ENCODE measurements at places on chromosomes 6 and 20.
A peak's percentile ranks its signal among the peaks of the same experiment; 100 is the strongest.

- peak; percentile 75 for DNase-seq
Observed at GRCh38 chr6:143536866-143537691, 25.6 kb upstream of the FUCA2 start.

GRCh38 chr20:32780749-32781655, 18.8 kb downstream of the DNMT3B start:
- DNase-seq = no peak

GRCh38 chr6:42974919-42975505, 4.0 kb downstream of the PEX6 start:
- no peak for DNase-seq

DNA sequence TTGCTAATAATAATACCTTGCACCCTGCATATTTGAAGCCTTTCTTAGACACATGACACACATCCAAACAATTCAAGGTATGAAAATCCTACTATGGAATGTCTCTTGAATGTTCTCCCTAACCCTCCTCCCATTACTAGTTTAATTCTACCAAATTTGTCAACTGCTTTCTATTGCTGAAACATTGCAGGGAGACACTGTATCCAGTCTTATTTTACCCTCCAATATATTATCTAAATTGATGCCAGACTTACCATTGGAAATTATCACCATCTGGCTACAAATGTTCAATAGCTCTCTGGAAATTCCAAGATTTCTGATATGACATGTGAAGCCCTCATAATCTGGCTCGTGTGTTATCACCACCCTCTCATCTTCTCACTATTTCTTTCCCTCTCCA, 1027.3 kb upstream of the CITED2 start:
- no peak for DNase-seq

GRCh38 chr20:38159566-38159956, 5.5 kb downstream of the TGM2 start:
- no peak for DNase-seq

DNA sequence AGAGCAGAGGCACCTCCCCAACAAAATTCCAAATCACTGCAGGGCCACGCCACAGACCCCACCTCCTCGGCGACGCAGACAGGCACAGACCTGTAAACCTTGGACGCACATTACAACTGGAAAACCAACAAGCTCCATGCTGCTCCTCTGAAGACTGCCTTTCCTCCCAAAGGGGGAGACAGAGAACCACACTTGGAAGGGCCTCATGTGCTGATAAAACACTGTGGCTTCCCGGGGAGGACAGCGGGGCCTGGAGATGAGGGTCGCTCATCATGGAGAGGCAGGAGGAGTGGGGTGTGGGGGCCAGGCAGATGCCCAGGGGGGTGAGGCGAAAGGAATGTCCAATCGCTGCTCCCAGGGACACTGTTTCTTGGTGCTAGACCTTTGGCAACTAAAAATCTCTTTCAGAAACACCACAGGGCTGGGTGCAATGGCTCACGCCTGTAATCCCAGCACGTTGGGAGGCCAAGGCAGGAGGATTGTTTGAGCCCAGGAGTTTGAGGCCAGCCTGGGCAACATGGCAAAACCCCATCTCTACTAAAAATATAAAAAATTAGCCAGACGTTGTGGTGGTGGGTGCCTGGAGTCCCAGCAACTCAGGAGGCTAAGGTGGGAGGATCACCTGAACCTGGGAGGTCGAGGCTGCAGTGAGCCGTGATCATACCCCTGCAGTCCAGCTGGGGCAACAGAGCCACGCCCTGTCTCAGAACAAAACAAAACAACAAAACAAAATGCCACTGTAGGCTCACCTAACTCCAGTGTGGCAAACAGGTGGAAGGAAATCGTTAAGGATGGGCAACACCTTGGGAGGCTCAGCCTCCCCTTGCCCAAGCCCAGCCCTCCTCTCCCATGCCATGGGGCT, 53.8 kb downstream of the ABHD12 start:
- no peak for DNase-seq

GRCh38 chr6:138025528-138025978, 81.7 kb downstream of the PERP start:
- DNase-seq = no peak

GRCh38 chr6:30037182-30037788, 23.8 kb upstream of the POLR1H start:
- no peak for DNase-seq

GRCh38 chr20:47482705-47483104, 19.0 kb upstream of the NCOA3 start:
- no peak for DNase-seq

DNA sequence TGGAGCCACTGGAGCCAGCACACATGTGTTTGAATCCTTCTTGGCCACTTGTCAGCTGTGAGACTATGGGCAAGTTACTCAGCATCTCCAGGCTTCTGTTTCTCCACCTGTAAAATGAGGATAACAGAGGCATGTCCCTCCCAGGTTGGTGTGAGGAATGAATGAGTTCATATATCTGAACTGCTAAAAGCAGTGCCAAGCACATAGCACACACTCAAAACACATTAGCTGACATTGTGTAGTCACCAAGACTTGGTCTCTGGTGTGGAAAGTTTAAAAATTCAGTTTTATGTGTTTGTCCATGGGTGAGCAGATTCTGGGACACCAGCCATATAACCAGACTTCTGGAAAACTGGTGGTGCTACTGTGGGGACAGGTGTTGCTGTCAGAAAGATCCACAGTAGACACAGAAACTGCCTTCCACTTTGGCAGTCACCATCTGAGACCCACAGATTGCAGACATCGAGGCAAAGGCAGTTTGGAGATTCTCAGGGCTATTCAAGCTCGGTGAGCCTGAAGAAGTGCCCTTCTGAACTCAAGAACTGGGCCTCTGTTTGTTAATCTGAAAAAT, 115.8 kb downstream of the MRPL14 start:
- DNase-seq = no peak

- no peak for DNase-seq
Observed at GRCh38 chr6:145313041-145313855, 422.1 kb downstream of the EPM2A start.

DNA sequence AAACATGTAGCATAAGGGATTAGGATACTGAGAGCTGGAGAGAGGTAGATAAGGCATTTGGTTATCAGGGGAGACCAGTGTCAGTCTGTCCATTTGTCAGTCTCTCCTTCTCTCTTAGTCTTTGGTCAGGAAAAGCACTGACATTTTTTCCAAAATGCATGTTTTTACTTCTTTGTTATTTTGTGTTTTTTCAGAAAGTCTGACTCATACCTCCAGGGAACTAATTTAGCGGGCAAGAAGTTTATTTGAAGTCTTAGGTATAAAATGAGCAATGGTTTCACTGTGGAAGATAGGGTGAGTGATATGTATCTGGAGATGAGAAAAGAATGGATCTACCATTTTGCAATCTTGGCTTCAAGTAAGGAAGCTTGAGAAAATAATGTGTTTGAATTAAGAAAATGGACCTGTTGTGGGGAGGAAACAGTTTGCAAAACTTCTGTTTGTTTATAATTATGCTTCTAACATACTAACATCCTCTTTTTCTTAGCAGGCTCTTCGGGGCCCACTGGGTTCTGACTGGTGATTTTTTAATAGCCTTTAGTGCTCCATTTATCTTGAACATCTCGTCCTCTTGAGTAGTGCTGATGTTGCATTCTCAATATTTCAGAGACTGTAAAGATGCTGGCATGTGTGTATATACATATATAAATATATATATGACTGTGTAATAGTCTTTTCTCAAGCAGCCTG, 66.9 kb upstream of the FABP7 start:
- DNase-seq = no peak

DNA sequence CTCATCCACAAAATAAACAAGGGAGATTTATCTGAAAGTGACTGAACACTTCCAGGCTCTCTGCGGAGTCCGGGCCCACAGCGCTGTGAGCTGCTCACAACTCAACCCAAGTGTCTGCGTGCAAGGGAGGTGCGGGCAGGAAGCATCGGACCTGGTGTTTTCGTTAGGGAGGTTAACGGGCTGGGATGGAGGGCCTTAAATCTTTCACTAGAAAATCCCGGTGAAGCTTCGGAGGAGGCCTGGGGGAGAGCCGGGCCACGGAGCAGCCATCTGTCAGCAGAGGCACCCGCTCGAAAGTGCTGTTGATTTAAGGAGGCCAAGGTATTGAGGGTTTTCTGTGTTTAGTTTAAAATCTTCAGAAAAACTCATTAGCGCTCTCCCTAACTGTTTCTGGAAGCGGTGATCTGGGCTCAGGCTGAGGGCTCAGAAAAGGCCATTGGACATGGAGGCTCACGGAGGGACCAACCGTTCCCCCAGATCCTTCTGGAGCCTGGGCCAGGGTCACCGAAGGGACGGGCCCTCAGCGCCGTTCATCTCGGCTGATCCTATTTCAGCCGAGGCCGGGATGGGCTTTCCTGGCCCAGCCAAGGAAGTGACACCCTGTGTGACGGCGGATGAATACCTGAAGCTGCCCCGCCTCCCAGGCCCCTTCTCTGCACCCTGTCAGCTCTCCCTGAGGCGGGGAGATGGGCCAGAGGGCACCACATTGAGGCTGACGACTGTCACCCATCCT, 20.7 kb downstream of the GATA5 start:
- DNase-seq = no peak

GRCh38 chr20:34915131-34915530, 38.7 kb downstream of the ACSS2 start:
- no peak for DNase-seq

DNA sequence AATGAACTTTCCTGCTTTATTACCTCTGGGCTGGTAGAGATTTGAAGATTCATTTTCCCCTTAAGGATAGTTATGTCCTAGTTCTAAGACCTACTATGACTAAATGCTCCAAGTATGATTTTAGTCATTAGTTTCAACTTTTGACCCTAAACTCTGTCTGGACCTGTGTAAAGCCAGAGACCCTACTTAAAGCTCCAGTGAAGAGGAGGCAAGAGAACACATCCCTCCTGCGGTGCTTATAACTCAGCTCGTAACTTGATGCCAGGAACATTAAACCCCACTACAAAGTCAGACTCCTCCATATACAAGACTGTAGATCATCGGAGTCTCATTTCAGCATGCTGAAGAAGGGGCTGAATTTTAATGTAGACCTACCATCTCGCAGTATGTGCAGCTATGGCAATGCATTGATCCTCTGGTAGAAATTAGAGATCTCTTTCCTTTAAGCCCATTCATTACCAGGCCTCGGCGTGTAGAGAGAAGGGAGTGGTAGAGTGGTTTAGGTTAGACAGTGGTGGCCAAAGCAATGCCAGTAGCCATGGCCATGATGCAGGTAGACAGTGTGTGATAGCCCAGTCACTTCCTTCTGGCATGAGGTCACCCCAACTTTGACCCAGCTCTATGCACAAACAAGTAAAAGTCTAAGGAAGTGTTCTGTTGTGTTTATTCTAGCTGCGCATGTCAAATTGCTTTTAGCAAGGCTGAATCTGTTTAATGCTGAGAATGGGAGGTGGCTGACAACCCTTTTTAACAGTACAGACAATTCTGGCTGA, 34.8 kb upstream of the MYB start:
- no peak for DNase-seq

- no peak for DNase-seq
Observed at GRCh38 chr6:134720353-134721059, 229.4 kb downstream of the ALDH8A1 start.

DNA sequence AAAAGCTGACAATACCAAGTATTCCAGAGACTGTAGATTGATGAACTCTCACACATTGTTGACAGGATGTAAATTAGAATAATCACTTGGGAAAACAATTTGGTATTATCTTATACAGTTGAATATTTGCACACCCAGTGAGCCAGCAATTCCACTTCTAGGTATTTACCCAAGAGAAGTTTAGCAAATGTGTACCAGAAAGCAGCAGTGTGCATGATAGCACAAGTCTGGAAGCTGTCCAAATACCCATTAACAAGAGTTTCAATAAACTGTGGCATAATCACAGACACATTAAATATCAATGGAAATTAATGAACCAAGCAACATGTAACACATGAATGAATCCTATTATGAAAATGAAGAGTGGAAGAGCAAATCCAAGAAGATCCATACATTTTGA, 233.6 kb downstream of the TPBG start:
- no peak for DNase-seq

DNA sequence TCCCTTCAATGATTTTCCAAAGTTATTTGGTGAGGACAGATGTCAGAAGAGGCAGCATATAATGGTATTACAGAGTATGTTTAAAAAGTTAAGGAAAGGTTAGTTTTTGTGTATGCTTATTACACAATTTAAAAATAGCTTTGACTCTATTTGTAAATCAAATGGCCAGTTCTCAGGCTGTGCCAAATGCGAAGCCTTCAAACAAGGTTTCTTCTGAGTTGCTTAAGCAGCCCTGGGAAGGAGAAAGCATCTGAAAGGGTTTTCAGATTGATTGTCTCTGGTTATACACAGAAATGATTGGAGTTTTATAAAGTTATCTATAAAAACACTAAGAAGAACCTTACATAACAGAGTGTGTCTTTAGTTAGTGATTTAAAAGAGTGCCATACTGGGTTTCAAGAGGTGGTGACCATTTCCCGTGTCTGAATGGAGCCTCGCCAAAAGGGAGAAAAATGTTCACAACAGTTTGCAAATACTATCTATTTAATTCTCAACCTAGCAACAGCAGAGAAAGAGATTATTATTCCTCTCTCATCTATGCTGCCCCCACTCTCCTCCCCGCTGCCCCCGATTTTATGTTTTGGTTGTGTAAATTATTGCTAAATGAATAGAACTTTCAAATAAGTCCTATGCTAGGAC, 16.7 kb downstream of the CD109 start:
- DNase-seq = no peak

GRCh38 chr6:137399881-137400443, 94.2 kb downstream of the OLIG3 start:
- DNase-seq = no peak

GRCh38 chr6:6556161-6556737, 32.3 kb upstream of the LY86 start:
- no peak for DNase-seq

GRCh38 chr6:108211671-108212070, 45.8 kb downstream of the NR2E1 start:
- no peak for DNase-seq

- no peak for DNase-seq
Observed at GRCh38 chr6:169292338-169293124, 38.9 kb upstream of the THBS2 start.

- DNase-seq = peak; percentile 70
Observed at GRCh38 chr6:28251661-28252008, 434 bp downstream of the ZKSCAN4 start.

GRCh38 chr6:159436581-159436980, 256.5 kb downstream of the SOD2 start:
- no peak for DNase-seq

DNA sequence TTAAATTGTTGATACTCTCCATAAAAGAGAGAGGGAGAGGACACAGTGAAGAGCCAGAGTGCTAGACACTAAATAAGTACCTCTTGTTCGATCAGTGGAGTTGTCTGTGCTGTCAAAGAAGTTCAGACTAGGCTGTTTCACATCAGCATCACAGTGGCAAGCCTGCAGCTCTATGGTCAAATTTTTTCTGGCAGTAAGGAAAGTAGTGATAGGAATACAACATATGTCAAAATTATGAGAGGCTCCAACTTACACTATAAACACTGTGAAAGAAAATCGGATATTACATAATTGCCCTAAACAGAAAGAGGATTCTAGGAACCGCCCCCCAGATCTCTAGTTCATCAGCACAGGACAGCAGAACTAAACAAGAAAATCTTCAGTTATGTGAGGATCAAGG, 23.1 kb downstream of the DNAH8 start:
- DNase-seq = no peak

GRCh38 chr6:15317934-15318902, 72.3 kb downstream of the JARID2 start:
- DNase-seq = no peak

- no peak for DNase-seq
Observed at GRCh38 chr6:72049376-72049775, 163.0 kb downstream of the RIMS1 start.

GRCh38 chr6:26441977-26442376, 1.7 kb downstream of the BTN3A3 start:
- DNase-seq = no peak

All from type B pancreatic cell (in vitro differentiated cells).